ENCODE measurements at places on chromosomes 7 and 10.
A peak's percentile ranks its signal among the peaks of the same experiment; 100 is the strongest.

DNA sequence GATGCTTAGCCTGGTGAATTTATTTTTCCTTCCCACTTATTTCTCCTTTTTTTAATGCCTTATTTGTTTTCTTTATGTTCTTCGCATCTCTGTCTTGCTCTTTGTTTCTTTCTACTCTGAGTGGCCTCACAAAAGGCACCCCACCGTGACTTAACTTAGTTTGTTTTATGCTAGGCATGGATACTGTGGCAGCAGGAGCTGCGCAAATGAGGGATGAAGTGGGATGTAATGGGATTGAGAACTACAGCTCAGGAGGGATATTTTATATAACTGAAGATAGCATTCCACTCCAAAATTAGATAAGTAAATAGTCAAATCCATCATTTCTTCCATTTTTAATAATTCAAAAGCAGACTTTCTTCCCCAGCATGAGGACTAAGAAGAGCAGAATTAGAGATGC lies 1.7 kb upstream of the CACNA2D1 start:
- peak; percentile 76 for DNase-seq

DNA sequence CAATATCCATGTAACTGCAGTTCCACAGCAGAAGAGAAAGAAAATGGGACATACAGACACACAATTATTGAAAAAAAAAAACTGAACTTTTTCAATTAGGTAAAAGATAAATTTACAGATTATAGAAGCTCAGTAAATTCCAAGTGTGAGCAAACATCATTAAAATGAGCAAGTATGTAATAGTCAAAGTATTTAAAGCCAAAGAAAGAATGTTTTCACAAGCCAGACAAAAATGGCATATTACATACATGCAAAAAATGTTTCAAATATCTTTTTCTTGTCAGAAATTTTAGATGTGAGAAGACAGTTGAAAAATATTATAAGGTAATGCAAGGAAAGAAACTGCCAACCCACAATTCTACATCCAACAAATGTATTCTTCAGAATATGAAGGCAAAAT lies 150.2 kb upstream of the AKR1E2 start:
- no peak for DNase-seq

GRCh38 chr10:92244796-92245195 lies 46.1 kb downstream of the CPEB3 start:
- no peak for DNase-seq

- peak; percentile 20 for DNase-seq
Measured at GRCh38 chr10:34864149-34865067, 49.3 kb upstream of the PARD3 start.

- no peak for DNase-seq
Measured at GRCh38 chr7:158472596-158472995, 115.0 kb downstream of the PTPRN2 start.

- DNase-seq = no peak
Measured at GRCh38 chr7:128189231-128189930, 51.7 kb upstream of the LEP start.

- DNase-seq = no peak
Measured at GRCh38 chr7:93894426-93894825, 3.9 kb upstream of the TFPI2 start.

GRCh38 chr10:53122281-53122680 lies 349.7 kb upstream of the MBL2 start:
- no peak for DNase-seq

DNA sequence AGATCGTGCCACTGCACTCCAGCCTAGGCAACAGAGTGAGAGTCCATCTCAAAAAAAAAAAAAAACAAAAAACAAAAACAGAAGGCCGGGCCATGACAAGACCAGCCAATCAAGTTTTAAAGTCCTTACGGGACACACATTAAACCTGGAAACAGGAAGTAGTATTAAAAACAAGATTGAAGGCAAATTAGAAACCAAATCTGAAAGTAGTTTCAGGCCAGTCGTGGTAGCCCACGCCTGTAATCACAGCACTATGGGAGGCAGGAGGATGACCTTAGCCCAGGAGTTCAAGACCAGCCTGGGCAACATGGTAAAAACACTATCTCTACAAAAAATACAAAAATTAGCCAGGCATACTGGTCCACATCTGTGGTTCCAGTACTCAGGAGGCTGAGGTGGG lies 18.1 kb downstream of the PSAP start:
- no peak for DNase-seq

GRCh38 chr10:118968060-118968459 lies 61.5 kb upstream of the NANOS1 start:
- no peak for DNase-seq

- DNase-seq = no peak
Measured at GRCh38 chr10:79063661-79064492, 4.9 kb upstream of the ZMIZ1 start.

GRCh38 chr7:22631730-22632129 lies 95.3 kb upstream of the IL6 start:
- no peak for DNase-seq

DNA sequence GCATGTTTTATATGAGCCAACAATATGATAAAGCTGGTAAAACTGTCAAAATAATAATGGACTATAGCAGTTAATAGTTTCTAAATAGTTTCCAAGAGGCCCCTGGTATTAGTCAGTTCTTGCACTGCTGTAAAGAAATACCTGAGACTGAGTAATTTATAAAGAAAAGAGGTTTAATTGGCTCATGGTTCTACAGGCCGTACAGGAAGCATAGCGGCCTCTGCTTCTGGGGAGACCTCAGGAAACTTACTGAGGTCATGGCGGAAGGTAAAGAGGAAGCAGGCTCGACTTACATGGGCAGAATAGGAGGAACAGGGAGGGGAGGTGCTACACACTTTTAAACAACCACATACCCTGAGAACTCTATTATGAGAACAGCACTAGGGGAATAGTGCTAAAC lies 104.6 kb downstream of the PPP1R9A start:
- no peak for DNase-seq

DNA sequence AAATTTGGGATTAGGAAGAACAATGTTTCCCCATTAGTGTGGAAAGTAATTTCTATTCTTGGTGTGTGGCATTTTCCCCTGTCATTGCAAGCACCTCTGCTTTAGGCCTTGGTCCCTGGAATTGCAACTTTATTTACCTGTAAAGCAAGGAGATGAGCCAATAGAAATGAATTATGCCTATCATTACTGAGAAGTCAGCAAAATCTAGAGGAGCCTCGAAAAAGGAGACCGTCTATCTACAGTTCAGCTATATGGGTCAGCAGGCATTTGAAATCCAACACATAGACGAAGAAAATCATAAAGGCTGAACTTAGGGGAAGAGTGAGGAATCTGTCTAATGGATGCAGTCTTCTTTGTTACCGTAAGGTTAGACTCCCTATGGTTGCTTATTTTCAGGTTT lies 161.1 kb downstream of the CCDC71L start:
- no peak for DNase-seq

- DNase-seq = peak; percentile 51
Measured at GRCh38 chr7:117068511-117069145, 115.3 kb downstream of the ST7 start.

GRCh38 chr10:51082857-51083256 lies 8.6 kb downstream of the PRKG1 start:
- DNase-seq = no peak

DNA sequence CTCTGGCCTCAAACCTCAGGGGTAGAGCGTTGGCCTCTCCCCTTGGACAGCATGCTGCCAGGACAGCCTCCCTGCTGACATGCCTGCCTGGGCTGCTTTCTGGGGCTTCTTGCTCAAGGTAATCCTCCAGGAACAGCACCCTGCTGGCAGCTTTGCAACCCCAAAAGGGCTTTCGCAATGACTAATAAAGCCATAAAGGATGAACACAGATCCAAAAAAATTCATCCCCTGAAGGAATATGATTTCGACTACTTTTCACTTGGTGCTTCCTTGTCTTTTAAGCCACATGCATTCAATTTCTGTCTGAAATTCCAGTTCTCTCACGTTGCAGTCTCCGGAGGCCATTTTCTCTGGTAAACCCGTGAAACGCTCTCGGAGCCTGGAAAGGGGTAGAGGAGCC lies 15.1 kb upstream of the SH3PXD2A start:
- no peak for DNase-seq

DNA sequence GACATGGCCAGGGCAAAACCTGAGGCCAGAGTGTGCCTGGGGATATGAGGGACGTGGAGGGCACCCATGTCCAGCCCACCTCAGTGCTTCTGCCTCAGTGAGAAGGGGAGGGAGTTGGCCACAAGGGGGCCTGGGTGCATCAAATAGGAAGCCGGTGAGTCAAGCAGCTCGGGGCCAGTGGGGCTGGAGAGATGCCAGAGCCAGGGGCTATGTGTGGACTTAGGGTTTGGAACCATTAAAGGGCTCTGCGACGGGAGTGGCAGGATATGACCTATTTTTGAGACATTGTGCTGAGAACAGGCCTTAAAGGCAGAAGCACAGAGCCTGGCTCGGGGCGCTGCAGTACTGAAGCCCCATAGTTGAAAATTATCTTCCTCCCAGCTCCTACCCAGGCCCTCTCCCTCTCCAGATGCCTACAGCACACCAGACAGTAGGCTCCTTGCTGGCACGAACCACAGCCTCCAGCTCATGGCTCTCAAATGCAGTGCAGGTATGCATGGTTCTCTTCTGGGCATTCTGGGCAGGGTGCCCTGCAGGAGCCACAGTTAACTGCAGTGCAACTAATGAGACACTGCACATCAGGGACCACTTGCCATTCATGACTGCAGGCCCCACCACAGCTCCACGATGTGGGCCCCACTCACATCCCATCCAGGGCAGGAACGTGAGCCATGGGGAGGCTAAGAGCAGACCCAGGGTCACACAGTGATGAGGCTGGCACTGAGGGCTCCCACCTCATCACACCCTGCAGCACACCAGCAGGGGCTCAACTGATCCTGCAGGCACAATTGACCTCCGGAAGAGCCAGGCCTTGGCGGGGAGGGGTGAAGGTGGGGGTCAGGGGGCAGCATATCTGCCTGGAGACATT lies 7.2 kb upstream of the PGAM2 start:
- peak; percentile 39 for DNase-seq

DNA sequence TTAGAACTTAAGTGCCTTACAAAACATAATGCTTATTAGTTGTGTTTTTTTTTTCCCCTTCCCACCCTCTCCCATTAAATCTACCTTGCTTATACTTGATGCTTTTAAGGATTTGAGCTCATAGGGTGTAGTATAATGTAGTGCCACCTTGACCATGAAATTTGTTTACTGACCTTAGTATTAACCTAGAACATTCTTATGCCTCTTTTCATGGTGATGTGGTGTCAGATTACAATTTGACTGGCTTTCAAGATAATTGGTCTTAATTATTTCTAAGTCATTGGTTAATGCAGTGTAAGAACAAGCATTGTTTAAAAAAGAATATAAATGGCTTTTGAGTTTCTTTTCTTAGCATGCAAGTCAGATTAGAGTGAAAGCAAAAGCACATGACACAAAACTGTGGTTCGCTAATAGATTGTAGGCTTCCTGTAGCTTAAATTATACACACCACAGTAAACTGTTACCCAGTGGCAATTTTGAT lies 61.8 kb downstream of the ADD3 start:
- DNase-seq = no peak

DNA sequence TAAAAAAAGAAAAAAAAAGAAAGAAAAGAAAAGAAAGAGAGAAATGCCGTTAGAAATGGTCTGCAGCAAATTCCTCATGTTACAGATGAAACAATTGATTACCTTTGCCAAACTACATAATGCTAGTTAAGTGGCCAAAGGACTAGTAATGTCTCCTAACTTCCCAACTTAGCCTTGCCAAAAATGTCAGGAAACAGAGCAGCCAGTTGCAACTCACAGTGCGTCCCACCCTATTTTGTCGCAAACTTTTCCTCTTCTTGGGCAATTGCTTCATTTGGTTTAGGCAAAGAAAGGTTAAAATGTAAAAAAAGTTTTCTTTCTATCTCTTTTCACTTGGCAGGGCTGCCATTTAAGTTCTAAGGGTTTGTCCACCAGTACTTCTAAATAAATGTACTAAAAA lies 53.1 kb downstream of the APBB1IP start:
- DNase-seq = no peak

DNA sequence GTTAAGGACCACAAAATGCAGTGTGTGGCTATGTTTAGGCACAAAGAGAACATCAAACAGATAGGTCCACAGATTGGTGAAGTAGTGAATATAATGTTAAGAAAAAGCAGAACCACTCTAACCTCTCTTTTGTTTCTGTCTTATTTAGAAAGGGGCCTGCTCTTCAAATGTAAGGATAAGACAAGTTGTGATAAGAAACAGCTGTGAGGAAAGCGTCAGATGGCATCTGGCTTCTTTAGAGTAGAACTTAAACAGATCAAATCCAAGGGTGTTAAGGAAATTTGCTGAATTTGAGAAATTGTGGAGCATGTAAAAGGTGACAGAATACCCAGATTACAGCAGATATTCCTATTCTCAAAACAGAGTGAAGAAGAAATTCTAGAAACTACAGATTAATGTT lies 151.0 kb upstream of the LRGUK start:
- no peak for DNase-seq

GRCh38 chr10:62861507-62861906 lies 45.3 kb upstream of the EGR2 start:
- no peak for DNase-seq

GRCh38 chr10:11112718-11113117 lies 95.0 kb downstream of the CELF2 start:
- DNase-seq = no peak

DNA sequence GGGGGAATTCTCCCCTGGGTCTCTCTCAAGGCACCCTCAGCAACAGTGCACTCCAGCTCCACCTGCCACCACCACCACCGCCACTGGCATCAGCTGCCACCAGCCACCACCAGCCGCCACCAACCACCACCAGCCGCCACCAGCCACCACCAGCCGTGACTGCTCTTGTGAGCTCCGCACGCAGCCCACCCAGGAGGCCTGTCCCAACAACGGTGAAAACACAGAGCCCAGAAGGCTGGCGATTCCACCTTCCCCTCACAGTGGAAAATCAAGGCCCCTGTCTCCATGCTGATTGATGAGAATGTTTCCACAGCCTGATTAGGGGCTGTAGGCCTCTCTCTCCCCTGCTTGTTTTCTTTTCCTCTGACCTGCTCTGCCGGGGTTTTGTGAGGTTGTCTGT lies 41.1 kb downstream of the COBL start:
- no peak for DNase-seq

- DNase-seq = no peak
Measured at GRCh38 chr10:24726626-24727025, 2.9 kb upstream of the ARHGAP21 start.

GRCh38 chr7:71775648-71776047 lies 636.5 kb downstream of the CALN1 start:
- no peak for DNase-seq

DNA sequence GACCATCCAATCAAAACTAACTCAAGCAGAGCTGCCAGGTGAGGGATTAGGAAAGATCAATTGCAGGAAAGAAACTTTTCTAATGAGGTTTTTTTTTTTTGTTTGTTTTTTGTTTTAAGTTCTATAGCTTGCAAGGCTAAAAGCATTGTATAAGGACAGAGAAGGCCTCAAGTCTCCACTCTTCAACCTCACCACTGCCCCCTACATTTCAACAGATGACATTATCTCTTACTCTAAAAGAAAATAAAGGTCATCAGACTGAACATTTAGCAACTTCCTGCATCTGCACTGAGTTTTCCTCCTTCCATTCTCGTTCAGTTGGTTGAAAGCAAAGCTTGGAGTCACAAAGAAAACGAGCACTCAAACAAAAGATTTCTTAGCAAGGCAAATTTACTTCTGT lies 45.2 kb upstream of the EXOC4 start:
- DNase-seq = no peak

GRCh38 chr7:79268730-79269129 lies 184.7 kb downstream of the MAGI2 start:
- no peak for DNase-seq
